ENCODE measurements at places on chromosomes 11 and 22.

DNA sequence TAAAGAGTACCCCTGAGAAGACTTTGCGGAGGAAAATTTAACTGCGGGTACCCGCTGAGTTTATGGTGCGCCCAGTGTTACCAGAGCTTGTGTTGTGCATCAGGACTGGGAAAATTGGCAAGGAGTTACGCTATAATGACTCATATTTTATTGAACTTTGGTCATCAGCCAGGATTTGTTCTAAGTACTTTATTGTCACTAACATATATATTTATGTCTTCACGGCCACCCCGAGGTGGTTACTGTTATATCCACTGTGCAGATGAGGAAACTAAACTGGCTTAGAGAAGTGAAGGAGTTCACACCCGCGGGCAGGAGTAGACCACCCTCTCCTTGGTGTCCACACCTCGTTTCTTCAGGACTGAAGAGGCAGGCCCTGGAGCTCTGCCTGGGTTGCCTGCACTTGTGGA is 667 bp downstream of the ACCS start:
- peak; percentile 44 for DNase-seq
- no peaks in the 10 kb centered on the region for H3K27me3 ChIP-seq
- H3K4me1 ChIP-seq: no peaks in the 10 kb centered on the region

- no peak overlapping the region for H3K4me3 ChIP-seq
- H3K27me3 ChIP-seq: peaks cover 20% of the 10 kb centered on the region
- H3K4me1 ChIP-seq: no peaks in the 10 kb centered on the region
- no peaks in the 10 kb centered on the region for H3K36me3 ChIP-seq
These were observed 117.4 kb upstream of the TMEM45B start for GRCh38 chr11:129698212-129698611.

- H3K27ac ChIP-seq: no peak overlapping the region
- no peaks in the 10 kb centered on the region for H3K4me1 ChIP-seq
- no peak for DNase-seq
- H3K4me3 ChIP-seq: no peak overlapping the region
- H3K27me3 ChIP-seq: no peaks in the 10 kb centered on the region
- no peaks in the 10 kb centered on the region for H3K36me3 ChIP-seq
These were observed 394.1 kb downstream of the MN1 start for GRCh38 chr22:27407369-27407985.

DNA sequence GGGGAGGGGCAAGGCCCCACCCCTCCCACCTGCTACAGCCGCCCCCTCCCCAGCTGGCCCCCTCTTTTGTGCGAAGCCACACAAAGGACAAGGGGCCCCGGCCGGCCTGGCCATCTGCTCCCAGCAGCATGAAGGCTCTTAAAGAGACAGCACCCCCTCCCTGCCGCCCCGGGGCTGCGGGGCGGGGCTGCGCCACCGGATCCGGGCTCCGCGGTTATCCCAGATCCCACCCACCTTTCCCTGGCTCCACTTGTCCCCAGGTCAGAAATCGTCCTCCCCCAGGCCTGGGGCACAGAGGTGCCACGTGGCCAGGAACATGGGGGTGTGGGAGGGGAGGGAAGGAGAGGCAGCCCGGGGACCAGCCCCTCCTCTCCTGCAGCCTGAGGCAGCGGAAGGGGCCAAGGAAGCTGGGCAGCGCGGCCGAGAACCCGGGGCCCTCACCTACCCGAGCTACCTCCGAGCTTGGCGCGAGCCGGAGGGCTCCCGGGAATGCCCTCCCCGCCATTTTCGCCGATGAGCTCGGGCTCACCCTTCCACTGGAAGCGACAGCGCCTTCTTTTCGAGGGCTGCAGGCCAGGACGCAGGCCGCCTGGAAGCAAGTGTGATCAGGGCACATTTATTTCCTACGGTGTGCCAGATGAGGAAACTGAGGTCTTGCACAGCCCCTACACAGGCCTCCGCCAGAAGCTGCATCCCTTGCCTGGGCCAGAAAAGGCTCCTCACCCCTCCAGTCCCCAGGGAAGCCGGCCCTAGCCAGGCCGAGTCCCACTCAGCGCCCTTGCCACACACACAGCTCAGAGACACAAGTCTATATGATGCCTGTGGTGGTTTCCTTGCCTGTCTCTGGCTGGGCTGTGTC is 2.5 kb upstream of the RCOR2 start:
- no peaks in the 10 kb centered on the region for H3K36me3 ChIP-seq
- H3K4me1 ChIP-seq: peaks cover 5% of the 10 kb centered on the region
- H3K27me3 ChIP-seq: no peaks in the 10 kb centered on the region
- H3K4me3 ChIP-seq: no peak overlapping the region
- DNase-seq: peak; percentile 92
- peak overlapping the region; percentile 99 for H3K27ac ChIP-seq

DNA sequence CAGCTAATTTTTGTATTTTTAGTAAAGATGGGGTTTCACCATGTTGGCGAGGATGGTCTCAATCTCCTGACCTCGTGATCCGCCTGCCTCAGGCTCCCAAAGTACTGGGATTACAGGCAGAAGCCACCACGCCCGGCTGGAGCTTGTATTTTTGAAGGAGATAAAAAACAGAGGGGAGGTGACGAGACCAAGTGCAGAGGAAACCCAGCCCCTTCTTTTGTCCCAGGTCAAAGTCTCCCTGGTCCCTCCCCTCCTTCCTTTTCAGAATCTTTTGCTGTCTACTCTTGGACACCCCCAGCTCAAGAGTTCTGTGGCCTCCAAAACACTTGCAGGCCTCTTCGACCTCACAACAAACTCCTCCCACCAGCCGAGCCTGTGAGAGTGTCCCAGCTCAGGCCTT is 12.2 kb upstream of the TMEM184B start:
- H3K4me3 ChIP-seq: no peak overlapping the region
- DNase-seq: no peak
- H3K4me1 ChIP-seq: peaks cover 6% of the 10 kb centered on the region
- H3K27ac ChIP-seq: no peak overlapping the region
- H3K27me3 ChIP-seq: no peaks in the 10 kb centered on the region
